T-helper 9 cell (primary cell): ENCODE measurements at places on chromosomes 1 and 21.

- DNase-seq, result no peak
Observed at GRCh38 chr1:240737298-240737697, 125.3 kb upstream of the GREM2 start.

GRCh38 chr1:180925471-180926051, 12.9 kb downstream of the KIAA1614 start:
- no peak for DNase-seq

DNA sequence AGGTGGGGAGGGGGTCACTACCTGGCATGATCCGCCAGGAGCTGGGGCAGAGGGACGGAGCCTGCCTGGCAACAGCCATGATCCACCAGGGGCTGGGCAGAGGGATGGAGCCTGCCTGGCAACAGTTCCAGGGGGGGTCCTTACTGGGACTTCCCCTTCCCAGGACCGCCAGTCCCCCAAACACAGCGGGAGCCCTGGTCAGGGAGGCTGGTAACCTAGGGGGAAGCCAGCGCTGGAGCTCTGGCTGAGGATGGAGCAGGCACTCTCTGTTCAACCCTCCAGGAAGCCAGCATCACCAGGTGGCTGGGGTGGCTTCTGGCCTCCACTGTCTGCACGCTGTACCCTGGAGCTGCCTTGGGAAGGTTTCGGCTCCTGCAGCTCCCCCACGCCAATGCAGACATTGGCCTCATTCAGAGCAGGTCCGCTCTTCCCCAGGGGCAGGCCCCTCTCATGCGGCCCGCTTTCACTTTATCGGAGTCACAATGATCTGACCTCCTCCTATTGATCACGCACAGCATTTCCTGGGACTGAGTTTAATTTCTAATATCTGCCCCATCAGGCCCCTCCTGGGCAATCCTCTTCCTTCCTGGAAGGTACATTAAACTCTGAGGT, 68.4 kb upstream of the ABCG1 start:
- no peak for DNase-seq

DNA sequence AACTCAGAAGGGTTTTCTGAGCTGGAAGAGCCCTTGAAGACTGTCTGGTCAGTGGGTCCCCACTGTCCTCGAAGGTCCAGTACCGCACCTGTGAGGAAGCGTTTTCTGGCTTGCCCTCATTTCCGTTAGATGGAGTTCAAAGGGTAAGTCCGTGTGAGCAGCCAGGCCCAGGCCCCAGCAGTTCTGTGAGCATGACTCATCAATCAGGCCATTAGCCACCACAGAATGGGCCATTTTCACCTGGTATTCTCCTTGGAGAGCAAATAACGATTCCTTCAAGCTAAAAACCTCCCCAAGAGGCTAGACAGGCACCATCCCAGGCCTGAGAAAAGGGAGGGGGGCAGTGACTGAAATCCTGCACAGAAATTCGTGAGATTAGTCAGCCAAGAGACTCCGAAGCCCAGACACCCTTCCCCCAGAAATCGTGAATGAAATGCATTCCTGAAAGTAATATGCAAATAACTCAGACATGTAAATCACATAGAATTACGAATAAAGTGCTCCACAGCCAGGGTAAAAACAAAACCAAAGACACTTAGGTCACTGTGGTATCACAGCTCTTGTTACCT, 66.0 kb downstream of the BCAR3 start:
- no peak for DNase-seq

DNA sequence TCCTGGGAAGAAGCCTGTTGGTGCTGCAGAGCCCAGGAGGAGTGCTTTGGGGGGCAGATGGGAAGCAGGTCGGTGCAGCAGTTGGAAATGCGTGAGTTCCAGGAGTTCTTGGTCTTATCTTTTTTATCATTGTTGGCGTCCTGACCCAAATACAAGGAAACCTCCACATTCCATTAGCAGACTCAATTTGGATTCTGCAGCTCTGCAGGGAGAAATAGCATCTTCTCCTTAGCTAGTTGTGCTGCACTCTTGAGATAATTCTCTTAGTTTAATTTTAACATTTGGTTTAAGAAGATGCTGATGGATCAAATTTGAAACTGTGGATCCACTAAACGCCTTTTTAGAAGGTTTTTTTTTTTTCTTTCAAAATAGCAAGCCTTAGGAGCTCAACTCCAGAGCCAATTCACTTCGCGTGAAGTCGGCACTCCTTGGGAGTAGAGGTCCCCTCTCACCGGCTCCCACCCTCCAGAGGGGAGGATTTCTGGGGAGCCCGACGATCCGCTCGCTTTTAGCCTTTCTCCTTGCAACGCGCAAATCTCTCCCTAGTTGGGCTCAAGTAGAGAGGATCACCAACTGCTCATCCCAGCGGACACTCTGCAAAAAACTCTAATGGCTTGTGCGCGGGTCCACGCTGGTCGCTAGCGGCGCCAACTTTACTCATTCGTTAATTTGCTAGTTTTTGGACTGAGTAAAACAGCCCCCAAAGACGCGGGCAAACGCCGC, 1.3 kb downstream of the PLD5 start:
- DNase-seq, result no peak

GRCh38 chr1:9249534-9250410, 15.2 kb downstream of the H6PD start:
- no peak for DNase-seq

DNA sequence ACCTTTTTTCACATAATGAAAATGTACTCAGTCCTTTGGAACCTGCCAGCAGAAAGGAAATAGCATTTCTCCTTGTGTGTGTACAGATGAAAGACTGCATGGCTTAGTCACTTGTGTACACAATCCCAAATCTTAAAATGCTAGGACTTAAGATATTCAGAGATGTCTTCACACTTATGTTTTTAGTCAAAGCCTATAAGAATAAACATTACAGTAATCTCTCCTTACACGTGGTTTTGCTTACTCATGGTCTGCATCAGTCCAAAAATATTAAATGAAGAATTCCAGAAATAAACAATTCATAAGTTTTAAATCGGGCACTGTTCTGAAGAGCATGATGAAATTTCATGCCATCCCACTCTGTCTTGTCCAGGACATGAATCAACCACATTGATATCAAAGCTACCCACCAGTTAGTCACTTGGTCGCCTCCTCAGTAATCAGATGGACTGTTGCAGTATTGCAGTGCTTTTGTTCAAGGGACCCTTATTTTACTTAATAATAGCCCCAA, 75.7 kb upstream of the RRP15 start:
- DNase-seq, result no peak
